ENCODE measurements at places on chromosomes 7 and 10.

DNA sequence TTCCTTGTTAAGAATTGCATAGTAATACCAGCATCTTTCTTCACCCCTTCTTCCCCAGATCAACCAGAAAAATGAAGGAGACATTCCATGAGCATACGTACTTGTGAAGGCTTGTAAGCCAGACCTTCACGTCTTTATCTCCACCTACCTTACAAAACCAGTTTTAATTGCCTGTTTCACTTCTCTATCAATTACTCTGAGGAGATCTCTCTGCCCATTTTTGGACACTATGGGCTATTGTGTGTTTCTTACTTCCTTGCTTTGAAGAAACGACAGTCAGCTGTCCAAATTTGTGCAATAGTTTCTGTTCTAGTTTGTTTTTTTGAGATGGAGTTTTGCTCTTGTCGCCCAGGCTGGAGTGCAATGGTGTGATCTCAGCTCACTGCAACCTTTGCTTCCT lies 349.7 kb upstream of the MBL2 start:
- DNase-seq: no peak
- H3K36me3 ChIP-seq: no peaks in the 10 kb centered on the region
- no peaks in the 10 kb centered on the region for H3K27me3 ChIP-seq
- no peak overlapping the region for H3K4me3 ChIP-seq

DNA sequence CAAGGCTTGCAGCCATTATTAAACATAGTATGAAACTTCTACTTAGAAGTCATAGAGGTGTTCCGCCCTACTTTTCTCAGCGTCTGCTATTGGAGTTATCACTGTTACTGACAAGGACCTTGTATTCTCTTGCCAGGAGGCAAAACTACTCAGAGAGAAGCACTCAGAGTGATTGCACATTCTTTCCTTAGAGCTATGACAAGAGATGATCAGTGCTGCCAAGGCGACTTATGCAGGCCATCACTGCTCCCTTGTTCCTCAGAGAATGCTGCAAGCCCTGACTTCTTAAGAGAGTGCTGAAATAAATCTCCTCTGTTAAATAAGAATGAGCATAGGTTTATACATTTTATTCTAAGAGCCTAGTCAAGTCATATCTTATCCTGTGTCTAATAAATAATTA lies 534.6 kb upstream of the PHF14 start:
- H3K27me3 ChIP-seq: no peaks in the 10 kb centered on the region
- H3K36me3 ChIP-seq: no peaks in the 10 kb centered on the region
- no peak for DNase-seq
- no peak overlapping the region for H3K4me3 ChIP-seq

GRCh38 chr10:59513558-59513957 lies 151.2 kb upstream of the FAM13C start:
- H3K4me1 ChIP-seq: no peaks in the 10 kb centered on the region
- H3K4me3 ChIP-seq: no peak overlapping the region
- H3K27me3 ChIP-seq: no peaks in the 10 kb centered on the region
- H3K27ac ChIP-seq: no peak overlapping the region
- no peaks in the 10 kb centered on the region for H3K36me3 ChIP-seq
- no peak for DNase-seq

GRCh38 chr7:113799896-113800295 lies 118.9 kb downstream of the PPP1R3A start:
- no peak overlapping the region for H3K4me3 ChIP-seq
- no peaks in the 10 kb centered on the region for H3K27me3 ChIP-seq
- no peak for DNase-seq
- no peaks in the 10 kb centered on the region for H3K36me3 ChIP-seq
- no peak overlapping the region for H3K27ac ChIP-seq

GRCh38 chr7:43701500-43701854 lies 27.8 kb downstream of the COA1 start:
- no peaks in the 10 kb centered on the region for H3K4me1 ChIP-seq
- no peak overlapping the region for H3K4me3 ChIP-seq
- DNase-seq: no peak
- no peaks in the 10 kb centered on the region for H3K36me3 ChIP-seq

DNA sequence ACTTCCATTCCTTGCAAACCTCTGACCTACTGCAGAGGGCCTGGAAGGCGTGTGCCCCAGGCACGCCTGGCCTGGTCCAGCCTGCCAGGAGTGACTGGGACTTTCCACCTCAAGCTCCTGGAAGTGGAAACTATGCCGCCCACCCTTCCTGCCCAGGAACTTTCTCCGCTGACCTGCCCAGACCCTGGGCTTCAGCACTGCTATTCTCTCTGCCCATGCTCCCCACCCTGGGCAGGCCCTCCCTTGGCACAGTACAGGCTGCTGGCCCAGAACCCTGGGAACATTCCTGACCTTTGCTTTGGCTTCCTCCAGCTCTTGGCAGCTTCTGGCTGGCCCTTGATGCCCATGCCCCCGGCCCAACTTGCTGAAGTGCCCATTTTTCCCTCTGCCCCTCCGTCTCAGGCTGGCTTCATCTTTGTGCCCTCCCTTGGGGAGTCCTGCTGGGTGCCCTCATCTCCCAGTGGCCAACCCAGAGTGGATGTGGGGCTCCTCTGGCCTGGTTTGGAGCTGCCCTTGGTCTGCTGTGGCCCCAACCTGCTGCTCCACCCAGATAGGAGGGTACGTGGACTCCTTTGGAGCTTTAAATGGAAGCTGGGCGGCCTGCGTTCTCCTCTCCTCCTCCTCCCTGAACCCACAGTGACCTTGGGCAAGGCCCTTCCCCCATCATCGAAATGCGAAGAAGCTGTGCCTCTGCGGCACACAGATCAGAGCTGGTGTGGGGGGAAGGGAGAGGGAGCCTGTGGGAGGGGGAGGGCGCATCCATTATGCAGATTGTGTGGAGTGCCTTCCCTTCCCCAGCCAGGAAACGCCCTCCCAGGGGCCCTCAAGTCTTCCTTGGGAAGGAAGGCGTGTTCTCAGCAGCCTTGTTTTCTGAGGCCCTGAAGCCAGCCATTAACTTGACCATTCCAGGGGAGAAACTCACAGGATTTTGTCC lies 3.4 kb downstream of the MMRN2 start:
- no peaks in the 10 kb centered on the region for H3K27me3 ChIP-seq
- no peaks in the 10 kb centered on the region for H3K36me3 ChIP-seq
- no peak overlapping the region for H3K4me3 ChIP-seq
- no peak overlapping the region for H3K27ac ChIP-seq
- peaks cover 22% of the 10 kb centered on the region for H3K4me1 ChIP-seq

DNA sequence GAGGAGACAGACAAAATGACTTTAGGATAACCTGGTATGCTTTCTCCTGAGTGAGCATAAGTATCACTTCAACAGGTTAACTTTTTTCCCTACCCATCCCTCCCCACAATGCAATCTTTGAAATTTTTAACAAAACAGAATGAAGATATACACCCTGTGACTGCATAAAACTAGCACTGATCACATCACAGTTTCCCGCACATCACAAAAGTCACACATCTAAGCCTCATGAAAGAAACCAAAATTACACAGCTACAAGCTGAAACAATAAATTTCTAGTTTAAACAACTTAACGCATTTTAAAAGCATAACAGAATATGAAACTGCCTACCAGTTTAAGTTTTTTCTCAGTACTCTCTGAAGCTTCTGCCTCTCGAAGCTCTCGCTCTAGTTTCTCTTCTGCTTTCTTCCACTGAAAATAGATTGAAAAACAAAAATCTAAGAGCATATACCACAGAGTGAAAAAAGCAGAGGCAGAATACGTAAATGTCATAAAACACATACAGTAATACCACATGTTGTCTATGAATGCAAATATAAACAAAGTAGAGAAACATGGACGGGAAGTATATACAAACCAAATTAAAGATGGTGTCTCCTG lies 18.1 kb downstream of the NOC3L start:
- H3K4me1 ChIP-seq: no peaks in the 10 kb centered on the region
- H3K4me3 ChIP-seq: no peak overlapping the region
- H3K27ac ChIP-seq: no peak overlapping the region
- H3K36me3 ChIP-seq: peaks cover 36% of the 10 kb centered on the region

- no peak overlapping the region for H3K4me3 ChIP-seq
- no peaks in the 10 kb centered on the region for H3K4me1 ChIP-seq
- no peaks in the 10 kb centered on the region for H3K36me3 ChIP-seq
- H3K27ac ChIP-seq: no peak overlapping the region
Measured at GRCh38 chr10:118209215-118209614, 132.9 kb downstream of the FAM204A start.

DNA sequence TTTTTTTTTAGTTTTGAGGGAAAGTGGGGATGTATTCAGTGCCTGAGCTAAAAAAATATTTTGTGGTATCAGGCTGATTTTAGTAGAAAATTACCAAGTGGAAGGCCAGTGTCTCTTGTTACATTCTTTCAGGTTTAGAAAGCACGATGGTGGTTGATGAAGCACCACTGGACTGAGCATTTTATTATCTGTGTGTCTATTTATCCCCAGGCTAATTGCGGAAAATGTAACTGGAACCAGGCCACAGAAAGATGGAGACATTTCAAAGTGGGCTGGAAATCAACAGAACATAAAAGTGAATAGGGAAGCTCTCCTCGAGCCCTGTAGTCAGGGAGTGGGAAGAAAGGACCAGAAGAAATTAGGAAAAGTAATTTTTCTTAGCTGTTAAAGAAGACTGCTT lies 261.0 kb downstream of the STK31 start:
- H3K4me1 ChIP-seq: no peaks in the 10 kb centered on the region
- H3K4me3 ChIP-seq: no peak overlapping the region
- DNase-seq: no peak

GRCh38 chr10:88064608-88065382 lies 201.4 kb downstream of the PTEN start:
- H3K27ac ChIP-seq: peak overlapping the region; percentile 2
- no peak overlapping the region for H3K4me3 ChIP-seq
- no peaks in the 10 kb centered on the region for H3K36me3 ChIP-seq

- no peaks in the 10 kb centered on the region for H3K27me3 ChIP-seq
- no peaks in the 10 kb centered on the region for H3K36me3 ChIP-seq
- no peaks in the 10 kb centered on the region for H3K4me1 ChIP-seq
- no peak for DNase-seq
Measured at GRCh38 chr7:136528329-136528728, 340.1 kb upstream of the CHRM2 start.

DNA sequence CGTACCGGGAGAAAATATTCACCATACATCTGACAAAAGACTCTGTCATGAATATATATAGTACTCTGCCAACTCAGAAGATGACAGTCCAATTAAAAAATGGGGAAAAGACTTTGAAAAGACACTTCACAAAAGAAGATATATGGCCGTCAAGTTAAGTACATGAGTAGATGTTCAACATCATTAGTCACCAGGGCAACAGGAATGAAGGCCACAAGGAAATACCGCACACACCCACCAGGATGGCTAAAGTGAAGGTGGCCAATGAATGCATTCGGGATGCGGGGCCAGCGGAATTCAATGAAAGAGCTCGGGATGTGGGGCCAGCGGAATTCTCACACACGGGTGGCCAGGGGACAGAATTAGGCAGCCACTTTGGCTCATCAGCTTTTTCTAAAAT lies 42.2 kb downstream of the MAD1L1 start:
- no peaks in the 10 kb centered on the region for H3K4me1 ChIP-seq
- H3K27me3 ChIP-seq: no peaks in the 10 kb centered on the region
- no peak overlapping the region for H3K4me3 ChIP-seq
- DNase-seq: no peak

DNA sequence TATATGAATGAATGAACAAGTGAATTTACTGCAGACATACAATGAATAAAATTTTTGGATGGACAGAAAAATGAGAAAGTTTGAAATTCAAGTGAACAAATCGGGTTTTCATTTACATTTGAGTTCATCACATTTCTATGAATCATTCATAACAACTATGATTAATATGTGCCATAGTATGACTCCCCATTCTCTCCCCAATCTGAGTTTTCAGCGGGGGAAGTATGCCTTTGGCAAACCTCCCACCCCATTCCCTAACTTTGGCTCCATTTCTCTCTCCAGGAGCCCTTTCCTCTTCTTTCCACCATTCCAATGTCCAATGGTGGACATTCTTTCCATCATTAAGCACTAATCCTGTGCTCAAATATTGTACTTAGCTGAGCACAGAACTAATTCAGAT lies 96.8 kb upstream of the LSM8 start:
- H3K4me1 ChIP-seq: no peaks in the 10 kb centered on the region
- H3K27me3 ChIP-seq: no peaks in the 10 kb centered on the region

DNA sequence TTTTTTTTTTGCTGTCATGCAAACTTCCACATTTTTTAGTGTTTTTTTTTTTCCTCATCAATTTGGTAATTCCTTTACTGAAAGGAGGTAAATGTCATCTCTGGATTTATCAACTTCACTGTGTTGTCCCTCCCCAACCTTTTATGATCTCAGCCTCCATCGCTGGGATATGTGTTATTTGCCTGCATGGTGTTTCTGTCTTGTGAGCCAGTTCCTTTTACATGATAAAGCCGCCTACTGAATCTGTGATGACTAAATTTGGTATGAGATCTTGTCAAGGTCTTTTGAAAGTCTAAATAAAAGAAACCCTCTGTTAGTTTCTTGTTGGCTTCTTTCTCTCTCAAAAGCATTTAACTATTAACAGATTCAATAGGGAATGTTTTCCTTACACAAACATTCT lies 39.3 kb downstream of the TAS2R41 start:
- no peaks in the 10 kb centered on the region for H3K27me3 ChIP-seq
- H3K27ac ChIP-seq: no peak overlapping the region
- H3K4me1 ChIP-seq: no peaks in the 10 kb centered on the region

All from effector memory CD4-positive, alpha-beta T cell (primary cell).